ENCODE measurements at places on chromosomes 4 and X.

DNA sequence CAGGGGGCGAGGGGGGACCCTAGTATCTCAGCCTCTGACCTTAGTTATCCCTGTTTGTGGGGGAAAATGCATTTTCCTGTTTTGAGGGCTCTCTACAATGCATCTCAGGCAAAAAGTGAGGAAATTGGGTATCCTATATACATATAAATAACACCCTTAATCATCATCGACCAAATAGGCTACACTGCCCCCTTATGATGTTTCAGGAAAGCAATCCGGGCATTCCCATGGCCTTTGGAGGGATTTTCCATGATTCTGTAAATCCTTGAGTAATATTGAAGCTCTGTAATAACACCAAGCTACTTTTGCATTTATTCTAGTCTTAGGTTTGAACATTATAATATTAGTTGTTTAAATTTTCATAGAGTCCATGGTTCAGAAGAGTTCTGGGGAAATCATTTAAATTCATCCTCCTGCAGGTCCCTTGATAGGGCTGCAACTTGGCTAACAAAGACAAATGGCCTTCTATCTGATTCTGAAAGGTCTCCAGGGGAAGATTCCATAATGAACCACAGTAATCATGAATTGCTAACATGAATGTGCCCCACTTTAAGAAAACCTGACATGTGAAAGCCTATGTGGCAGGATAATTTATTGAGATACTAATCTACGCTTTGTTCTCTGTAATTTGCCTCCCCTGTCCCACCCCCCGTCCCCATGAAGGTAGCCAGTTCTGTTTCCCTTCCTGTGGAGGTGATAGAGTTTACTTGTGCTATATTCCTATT, 91.5 kb upstream of the SCOC start:
- no peak for DNase-seq

DNA sequence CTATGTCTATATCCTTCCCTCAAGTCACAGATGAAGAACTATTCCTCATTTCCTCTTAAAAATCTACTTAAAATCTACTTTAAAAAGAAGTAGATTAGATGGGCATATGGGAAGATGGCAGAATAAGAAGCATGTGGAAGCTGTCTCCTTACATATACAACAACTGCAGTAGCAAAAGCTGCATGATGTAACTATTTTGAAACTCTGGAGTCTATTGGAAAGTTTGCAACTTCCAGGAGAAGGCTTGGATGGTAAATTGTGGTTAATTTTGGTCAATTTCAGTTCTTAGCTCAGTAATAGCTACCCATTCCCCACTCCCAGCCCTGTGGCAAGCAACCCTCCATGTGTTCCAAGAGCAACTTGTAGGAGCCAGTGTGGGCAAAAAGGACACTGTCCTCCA, 36.9 kb downstream of the MORC4 start:
- no peak for DNase-seq

DNA sequence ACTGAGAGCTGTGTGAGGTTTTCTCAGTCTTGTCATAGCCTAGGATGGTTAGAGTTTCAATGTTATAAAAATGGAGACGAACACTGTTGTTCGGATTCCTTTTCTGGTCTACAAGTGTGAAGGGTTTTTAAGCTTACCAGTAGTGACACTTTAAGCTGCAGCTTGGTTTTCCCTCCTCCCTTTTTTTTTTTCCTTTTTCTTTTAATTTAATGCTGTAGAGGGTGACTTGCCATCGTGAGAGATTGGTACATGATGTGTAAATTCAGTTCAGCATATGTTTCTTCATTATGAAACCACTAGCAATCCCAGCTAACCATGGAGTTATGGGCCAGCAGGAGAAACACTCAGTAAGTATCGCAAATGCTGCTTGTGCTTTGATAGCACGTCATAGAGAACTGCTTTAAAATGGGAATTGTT, 165.0 kb downstream of the RAPGEF2 start:
- no peak for DNase-seq

- no peak for DNase-seq
Measured at GRCh38 chrX:5876984-5877596, 351.6 kb downstream of the NLGN4X start.

DNA sequence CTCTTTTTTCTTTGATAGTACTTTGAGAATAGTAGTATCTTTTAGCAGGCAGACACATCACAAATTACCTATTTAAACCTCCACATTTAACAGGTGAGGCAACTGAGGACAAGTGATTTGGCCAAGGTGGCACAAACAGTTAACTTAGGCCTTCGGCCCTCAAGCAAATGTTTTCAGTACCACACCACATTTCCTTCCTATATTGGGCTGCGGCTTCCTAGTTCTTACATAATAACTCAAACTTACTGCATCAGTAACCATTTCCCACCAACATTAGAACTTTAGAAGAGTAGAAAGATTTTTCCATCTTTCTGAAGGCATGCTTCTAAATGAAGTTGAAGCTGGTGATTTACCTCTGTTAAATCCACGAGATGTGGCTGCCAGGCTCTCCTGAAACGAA, 63.2 kb upstream of the SLC4A4 start:
- DNase-seq, result no peak

- DNase-seq, result no peak
Measured at GRCh38 chrX:38224160-38224559, 3.5 kb upstream of the SRPX start.

DNA sequence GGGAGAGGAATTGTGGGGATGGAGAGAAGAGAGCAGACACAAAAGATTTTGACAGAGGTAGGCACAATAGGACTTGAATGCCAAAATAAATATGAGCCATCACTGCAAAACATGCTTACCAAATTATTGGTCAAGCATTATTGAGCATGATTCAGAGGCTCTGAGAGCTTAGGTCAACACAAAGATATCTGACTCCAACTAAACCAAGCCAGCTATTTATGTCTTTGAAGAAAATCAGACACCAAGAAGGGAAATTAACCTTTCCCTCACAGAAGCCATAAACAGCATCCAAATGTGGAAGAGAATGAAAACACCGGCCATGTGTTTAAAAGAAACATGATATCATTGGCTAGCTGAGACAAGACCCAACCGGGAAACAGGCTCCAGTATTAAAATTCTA, 323.2 kb downstream of the RAB28 start:
- no peak for DNase-seq

DNA sequence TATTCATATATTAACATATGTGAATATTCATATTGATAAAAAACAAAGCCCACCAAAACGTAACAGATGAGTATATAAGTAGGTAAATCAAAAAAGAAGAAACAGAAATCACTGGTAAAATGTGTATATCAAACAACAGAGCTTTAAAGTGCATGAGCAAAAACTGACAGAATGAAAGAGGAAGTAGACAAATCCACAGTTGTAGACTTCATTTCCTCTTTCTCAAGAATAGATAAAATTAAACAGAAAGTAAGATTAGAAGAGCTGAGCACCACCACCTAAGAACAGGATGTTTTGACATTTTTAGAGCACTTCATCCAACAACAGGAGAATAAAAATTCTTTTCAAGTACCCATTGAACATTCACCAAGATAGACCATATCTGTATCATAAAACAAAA, 64.6 kb downstream of the CNKSR2 start:
- no peak for DNase-seq

GRCh38 chr4:53348046-53348445, 17.8 kb downstream of the SCFD2 start:
- no peak for DNase-seq

- no peak for DNase-seq
Measured at GRCh38 chr4:110967936-110968335, 345.1 kb upstream of the PITX2 start.

DNA sequence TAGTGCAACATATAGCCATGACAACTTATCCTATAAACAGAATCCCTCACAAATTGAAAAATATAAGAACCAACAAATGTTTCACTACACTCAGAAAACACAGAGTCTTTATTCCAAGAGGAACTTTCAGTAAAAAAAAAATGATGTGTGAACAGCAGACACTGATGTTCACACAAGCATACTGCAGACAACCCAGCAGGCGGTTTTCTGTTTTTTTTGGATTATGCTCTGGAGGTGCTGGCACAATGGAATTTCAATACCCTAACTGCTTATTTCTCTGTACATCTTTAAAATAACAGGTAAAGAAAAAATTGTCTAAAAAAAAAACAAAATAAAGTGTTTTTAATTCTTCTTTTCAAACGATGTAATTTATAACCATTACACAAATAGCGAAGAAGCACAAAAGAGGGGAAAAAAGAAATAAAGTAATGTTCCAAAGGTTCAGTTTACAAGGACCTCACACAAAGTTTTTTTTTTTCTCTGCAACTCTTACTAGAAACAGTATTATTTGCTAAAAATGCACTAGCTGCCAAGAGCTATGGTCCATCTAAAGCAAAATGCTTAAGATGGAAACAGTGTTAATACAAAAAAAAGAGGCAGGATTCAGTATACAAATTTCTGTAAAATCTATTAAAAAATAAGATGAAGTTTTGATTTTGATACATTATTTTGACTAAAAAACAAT, 55.3 kb downstream of the ANAPC10 start:
- no peak for DNase-seq

DNA sequence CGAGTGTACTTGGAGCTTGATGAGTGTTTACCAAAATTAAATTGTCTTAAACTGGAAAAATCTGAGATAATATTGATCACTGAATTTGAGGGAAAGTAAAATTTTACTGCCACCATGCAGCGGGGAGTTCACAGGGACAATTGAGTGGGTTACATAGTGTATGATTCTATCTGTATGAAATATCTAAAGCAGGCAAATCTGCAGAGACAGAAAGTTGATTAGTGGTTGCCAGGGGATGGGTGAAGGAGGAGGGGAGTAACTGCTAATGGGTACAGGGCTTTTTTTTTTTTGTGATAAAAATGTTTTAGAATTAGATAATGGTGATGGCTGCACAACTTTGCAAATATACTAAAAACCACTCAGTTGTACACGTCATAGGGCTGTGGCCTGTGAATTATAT, 35.4 kb upstream of the PDLIM3 start:
- no peak for DNase-seq

DNA sequence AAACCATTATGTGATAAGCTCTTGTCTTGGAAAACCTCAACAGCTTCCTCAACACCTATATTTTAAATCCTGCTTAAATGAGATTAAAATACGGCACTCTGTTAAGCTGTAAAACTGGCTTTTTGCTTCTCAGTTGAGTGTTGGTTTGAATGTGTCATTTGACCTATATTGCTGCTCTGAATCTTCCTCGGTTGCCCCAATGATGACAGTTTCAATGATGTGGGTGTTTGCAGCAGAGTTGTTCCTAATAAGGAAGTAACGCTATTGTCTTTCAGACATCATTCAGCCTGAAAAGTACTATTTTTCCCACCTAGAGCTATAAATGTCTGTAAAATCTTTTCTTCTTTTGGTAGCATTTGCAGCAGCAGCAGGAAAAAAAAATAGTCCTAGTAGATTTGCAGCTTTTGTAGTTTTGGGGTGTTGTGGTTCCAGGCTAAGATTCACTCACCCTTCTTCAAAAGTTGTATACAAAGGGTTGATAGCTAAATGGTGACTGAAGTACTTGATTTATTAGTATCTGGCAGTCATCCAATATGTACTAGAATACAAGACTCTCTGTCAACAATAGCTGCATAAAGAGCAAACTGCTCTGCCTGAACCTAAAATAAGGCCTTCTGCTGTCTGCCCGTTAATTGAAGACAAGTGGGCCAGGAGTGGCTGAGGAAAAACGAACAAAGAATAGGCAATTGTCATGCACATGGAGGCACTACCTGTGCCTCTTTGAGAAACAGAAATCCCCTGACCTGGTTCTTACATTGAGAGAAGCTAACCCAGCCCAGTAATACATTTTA, 333.1 kb downstream of the IL1RAPL1 start:
- no peak for DNase-seq

GRCh38 chr4:53908661-53909078, 155.7 kb downstream of the CHIC2 start:
- no peak for DNase-seq

- no peak for DNase-seq
Measured at GRCh38 chr4:101280866-101281600, 66.3 kb downstream of the PPP3CA start.

DNA sequence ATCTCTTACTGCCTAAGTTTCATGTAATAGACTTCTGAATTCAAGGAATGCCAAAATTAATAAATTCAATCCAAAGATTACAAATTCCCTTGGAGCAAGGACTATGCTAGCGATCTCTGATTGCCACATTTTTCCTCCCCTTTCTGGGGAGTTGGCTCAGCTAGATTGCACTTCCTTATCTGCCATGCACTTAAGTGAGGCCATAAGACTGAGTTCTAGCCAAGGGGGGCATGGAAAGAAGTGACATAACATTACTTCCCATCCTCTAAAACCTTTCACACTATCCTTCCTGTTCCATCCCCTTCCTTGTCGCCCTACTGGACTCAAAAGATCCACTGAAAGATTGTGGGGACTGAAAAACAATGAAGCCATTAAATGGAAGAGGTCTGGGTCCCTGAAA, 53.8 kb upstream of the TXK start:
- no peak for DNase-seq

DNA sequence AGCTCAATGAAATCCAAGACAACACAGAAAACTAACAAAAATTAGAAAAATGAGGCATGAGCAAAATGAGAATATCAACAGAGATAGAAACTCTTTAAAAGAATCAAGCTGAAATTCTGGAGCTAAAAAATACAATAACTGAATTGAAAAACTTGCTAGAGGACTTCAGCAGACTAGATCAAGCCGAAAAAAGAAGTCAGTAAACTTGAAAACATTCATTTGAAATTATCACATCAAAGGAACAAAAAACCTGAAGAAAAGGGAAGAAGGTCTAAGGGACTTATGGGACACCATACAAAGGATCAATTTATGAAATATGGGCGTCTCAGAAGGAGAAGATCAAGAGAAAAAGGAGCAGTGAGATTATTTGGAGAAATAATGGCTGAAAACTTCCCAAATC, 131.3 kb downstream of the PTCHD1 start:
- DNase-seq, result no peak

DNA sequence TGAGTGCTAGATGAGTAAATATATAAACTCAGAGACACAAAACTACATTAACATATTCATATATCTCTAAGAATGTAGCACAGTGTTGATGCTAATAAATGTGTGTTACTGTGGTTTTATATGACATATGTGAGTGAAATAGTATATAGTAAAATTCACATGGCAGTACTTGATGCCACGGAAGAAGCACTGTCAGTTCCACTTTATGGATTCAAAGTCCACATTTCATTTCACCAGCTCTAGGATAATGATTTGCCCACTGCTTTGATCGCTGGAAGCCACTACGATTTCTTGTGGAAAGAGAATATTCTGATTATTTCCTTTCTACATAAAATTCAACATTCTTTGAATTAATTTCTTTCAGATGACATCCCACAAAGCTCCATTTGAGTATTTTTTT, 181.2 kb downstream of the GBA3 start:
- no peak for DNase-seq

DNA sequence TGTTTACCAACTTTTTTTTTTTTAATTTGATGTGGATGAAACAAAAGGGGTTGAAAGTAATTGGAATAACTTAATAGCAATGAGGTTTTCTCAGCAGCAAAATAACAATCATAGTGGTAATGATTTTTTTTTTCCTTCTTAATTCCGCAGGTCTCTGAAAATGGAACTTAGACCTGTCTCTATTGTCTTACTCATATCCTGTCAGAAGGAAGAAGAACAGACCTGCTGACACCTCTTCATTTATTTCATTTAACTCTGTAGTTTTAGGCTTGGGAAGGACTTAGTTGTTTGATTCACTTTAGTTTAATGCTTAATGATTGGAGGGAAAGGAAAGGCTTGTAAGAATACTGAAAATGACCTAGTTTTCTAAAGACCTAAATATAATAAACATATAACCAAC, 9.0 kb downstream of the PCDH18 start:
- DNase-seq, result no peak

GRCh38 chrX:135396566-135396965, 25.2 kb upstream of the SMIM10L2A start:
- no peak for DNase-seq
